Activated T-helper 2 cell treated with anti-CD3 and anti-CD28 coated beads, Interferon-gamma antibody, Interleukin-2, Interleukin-4, amounts not matched to agents 10 μg/mL and 5 μg/mL and 100 μg/mL, durations not matched to agents 14 hours and 24 hours and 36 hours (primary cell): ENCODE measurements at places on chromosomes 5 and 9.

DNA sequence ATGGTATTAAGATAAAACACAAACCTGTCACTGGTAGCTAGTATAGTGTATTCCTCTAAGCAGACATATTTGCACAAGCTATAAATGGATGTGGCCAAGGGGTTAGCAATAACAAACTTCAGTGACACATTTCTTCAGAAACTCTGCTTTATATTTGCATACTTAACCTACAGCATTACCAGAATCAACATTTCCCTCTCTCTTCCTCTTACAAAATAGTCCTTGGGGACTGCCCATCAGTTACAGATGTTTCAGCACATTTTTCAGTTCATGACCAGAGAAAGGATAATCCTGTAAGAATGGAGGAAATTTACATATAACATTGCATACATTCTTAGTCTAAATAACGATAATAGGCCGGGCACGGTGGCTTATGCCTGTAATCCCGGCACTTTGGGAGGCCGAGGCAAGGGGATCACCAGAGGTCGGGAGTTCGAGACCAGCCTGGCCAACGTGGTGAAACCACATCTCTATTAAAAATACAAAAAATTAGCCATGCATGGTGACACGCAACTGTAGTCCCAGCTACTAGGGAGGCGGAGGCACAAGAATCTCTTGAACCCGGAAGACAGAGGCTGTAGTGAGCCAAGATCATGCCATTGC lies 25.3 kb upstream of the SLC1A1 start:
- peaks cover 7% of the 10 kb centered on the region for H3K4me1 ChIP-seq
- H3K27ac ChIP-seq = no peak overlapping the region
- H3K36me3 ChIP-seq = no peaks in the 10 kb centered on the region
- peaks cover 7% of the 10 kb centered on the region for H3K27me3 ChIP-seq
- no peak for DNase-seq

GRCh38 chr5:132750471-132751230 lies 3.4 kb downstream of the CCNI2 start:
- H3K36me3 ChIP-seq = peaks cover 12% of the 10 kb centered on the region
- H3K27ac ChIP-seq = peak overlapping the region; percentile 77
- no peak for DNase-seq
- H3K4me3 ChIP-seq = no peak overlapping the region
- H3K4me1 ChIP-seq = peaks cover 47% of the 10 kb centered on the region
- H3K27me3 ChIP-seq = peaks cover 12% of the 10 kb centered on the region

DNA sequence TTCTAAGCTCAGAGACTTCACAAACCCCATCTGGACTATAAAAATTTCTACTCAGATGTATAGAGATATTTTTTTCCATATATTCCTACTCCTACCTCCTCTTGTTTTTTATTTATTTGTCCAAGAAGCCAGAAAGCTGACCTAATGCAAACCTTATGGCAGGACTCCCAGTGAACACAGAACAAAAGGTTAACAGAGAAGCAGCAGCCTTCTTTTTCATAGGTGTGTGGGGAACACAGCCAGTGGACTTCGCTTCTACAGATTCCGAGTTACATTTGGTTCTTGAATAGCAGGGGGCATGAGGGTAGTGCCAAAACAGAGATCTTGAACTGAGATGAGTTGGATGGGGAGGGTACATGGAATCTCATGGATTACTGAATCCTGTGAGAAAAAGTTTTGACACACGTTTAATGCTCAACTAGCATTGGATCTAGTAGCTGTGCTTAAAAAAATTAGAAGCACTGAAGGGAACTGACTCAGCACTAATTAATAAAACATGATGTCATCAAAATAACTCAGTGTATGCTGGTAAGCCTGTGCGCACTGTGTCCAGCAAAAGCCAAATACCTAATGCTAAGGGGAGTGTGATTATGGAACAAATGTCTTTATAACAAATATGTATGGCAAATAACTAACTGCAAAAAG lies 240.1 kb downstream of the GABRB2 start:
- no peak overlapping the region for H3K4me3 ChIP-seq
- H3K36me3 ChIP-seq = no peaks in the 10 kb centered on the region
- H3K27ac ChIP-seq = no peak overlapping the region
- DNase-seq = no peak

- DNase-seq = no peak
- peaks cover 2% of the 10 kb centered on the region for H3K27me3 ChIP-seq
- H3K4me1 ChIP-seq = no peaks in the 10 kb centered on the region
- no peak overlapping the region for H3K4me3 ChIP-seq
Observed at GRCh38 chr5:39475881-39476842, 51.4 kb upstream of the DAB2 start.

DNA sequence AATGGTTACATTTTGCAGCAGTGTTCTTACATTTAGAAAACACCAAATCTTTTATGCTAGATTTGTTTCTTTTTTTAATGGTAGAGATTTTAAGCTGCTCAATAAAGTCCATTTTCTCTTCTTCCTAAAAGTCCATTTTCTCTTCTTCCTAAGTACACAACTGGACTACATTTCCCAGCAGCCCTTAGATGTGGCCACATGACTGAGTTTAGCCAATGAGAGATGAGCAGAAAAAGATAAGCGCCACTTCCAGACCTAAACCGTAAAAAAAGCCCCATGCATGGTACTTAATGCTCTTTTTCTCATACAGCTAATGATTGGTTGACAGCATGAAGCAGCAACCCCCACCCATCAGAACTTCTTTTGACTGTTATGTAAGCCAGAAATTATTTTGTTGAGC lies 206.7 kb downstream of the FAM114A2 start:
- DNase-seq = no peak
- H3K27me3 ChIP-seq = no peaks in the 10 kb centered on the region
- no peaks in the 10 kb centered on the region for H3K4me1 ChIP-seq
- H3K36me3 ChIP-seq = no peaks in the 10 kb centered on the region
- H3K4me3 ChIP-seq = no peak overlapping the region

GRCh38 chr5:111636736-111637135 lies 120.3 kb downstream of the NREP start:
- no peaks in the 10 kb centered on the region for H3K4me1 ChIP-seq
- H3K27me3 ChIP-seq = no peaks in the 10 kb centered on the region
- no peaks in the 10 kb centered on the region for H3K36me3 ChIP-seq
- no peak overlapping the region for H3K4me3 ChIP-seq
- H3K27ac ChIP-seq = no peak overlapping the region

GRCh38 chr5:83026930-83027687 lies 50.1 kb downstream of the TMEM167A start:
- H3K4me1 ChIP-seq = peaks cover 2% of the 10 kb centered on the region
- no peak overlapping the region for H3K4me3 ChIP-seq
- H3K27ac ChIP-seq = no peak overlapping the region
- no peaks in the 10 kb centered on the region for H3K27me3 ChIP-seq
- DNase-seq = no peak

DNA sequence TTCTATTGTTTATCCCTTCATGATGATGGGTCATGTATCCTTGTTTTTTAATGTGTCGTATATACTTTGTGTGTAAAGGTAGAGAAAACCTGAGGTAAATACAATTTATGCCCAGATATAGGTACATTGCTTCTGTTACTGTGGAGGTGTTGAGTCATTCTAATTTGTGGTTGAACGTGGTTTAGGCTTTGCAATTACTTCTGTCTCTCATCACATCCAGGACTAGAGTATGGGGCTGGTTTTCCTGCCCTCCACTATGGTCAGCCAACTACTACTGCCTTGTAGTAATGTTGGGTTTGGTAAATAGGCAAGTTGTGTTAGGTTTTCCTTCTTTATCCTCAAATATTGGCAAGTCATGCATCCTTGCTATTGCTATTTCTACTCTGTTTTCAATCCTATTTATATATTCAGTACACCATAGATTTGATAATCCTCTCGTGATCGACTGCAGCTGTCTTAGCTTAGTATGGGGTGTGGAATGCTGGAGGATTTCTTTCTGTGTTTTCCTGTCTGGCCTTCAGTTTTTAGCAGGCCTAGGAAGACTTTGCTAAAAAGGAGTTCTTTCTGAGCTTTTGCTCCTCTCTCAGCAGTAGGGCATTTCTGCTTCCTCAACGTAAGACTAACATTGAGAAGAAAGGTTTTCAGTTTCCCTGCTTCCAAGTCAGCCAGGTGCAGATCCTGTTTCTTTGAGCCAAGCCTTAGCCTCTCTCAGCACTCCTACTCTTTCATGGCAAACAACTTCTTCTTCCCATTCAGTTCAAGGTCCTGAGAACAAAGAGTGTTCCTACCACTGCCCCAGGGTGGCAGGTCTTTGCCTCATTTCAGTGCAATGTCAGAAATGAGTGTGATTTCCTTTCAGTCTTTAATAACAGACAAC lies 844.4 kb upstream of the CDH18 start:
- no peak for DNase-seq
- no peak overlapping the region for H3K27ac ChIP-seq
- no peaks in the 10 kb centered on the region for H3K4me1 ChIP-seq
- no peaks in the 10 kb centered on the region for H3K27me3 ChIP-seq

DNA sequence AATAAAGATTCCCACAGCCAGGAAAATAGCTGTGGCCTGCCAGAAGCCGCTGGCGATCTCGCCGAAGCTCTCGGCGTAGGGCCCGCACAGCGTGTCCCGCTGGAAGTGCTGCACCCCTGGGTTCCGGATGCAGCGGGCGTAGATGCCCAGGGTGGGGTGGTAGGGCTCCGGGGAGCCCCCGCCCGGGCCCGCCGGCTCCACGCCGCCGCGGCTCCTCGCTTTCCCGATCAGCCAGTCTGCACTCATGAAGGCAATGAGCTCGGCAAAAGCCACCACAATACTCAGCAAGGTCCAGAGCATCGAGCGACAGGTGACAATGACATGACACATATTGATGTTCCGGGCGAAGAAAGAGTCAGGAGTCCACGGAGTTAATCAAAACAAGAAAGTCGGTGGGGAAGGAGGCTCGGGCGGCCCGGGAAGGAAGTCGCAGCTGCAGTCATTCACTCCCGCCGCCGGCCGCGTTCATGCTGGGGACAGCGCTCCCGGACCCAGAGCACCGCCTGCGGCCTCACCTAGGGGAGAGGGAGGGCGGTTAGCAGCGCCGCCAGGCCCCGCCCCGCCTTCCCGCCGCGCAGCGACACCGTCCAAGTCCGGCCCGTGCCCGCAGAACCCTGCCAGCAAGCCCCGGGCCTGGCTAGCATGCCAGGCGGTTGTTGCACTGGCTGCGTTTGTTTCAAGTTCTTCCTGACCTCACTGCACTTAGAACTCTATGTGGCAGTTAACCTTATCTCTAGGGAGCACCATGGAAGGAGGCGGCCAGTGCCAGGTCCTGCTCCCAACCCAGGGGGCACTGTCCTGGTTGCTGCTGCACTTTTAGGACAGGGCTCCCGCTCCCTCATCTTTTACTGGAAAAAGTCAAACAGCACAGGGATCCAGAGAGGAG lies 138.4 kb downstream of the LHFPL2 start:
- no peaks in the 10 kb centered on the region for H3K36me3 ChIP-seq
- DNase-seq = peak; percentile 9
- H3K27ac ChIP-seq = no peak overlapping the region
